Stimulated activated CD8-positive, alpha-beta memory T cell treated with anti-CD3 and anti-CD28 coated beads, Interleukin-15, amount 100 ng/mL, for 24 hours (primary cell): ENCODE measurements at places on chromosomes 6 and 20.

DNA sequence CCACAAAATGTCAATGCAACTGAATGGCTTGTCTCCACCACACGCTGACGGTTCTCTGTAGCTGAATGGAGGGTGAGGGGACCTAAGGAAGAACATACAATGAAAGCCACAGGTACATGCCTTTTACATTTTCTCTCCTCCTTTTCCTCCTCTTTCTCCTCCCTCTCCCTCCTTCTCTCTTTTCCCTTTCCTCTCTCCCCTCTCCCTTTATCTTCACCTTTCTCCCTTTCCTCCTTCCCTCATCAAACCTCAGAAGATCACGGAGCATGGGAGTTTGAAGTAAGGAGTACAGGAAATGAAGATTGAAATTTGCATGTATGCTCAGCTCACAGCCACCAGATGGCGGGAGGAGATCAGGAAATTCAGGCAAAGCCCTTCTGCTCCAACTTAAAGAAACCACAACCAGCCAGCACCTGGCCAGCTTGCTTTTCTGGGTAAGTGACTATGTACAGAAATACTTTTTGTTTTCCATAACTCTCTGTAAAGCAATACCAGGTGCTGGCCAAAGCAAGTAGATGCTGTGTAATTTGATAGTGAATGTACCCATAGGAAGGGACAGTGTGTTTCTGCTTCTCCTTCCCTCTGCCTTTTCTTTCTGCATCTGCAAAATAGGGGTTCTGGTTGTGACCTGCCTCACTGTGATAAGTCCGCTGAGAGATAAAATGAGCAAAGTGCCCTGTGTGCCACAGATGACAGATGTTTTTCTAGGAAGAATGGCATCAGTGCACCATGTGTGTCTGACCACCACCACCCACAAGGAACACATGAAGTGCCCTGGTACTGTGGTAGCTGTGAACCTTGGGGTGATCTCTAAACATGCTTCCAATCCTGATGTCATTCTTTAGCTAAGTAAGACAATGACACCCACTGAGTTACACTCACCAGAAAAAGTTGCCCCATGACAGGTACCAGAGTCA, 18.6 kb upstream of the FOXO3 start:
- no peak for DNase-seq

DNA sequence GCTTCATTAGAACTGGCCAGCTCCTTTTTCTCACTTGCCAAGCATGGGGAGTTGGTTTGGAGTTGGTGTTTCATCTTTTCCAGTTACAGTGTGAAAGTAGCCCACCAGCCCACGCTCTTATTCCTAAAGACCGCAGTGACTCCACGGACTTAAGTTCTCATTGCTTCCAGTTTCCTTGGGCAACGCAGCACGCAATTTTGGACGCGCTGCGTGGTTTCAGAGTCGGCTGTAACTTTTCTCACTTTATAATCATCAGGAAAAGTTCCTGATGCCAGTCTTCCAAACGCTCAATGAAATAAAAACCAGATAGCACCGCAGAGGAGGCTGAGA, 381 bp upstream of the PEX7 start:
- no peak for DNase-seq

DNA sequence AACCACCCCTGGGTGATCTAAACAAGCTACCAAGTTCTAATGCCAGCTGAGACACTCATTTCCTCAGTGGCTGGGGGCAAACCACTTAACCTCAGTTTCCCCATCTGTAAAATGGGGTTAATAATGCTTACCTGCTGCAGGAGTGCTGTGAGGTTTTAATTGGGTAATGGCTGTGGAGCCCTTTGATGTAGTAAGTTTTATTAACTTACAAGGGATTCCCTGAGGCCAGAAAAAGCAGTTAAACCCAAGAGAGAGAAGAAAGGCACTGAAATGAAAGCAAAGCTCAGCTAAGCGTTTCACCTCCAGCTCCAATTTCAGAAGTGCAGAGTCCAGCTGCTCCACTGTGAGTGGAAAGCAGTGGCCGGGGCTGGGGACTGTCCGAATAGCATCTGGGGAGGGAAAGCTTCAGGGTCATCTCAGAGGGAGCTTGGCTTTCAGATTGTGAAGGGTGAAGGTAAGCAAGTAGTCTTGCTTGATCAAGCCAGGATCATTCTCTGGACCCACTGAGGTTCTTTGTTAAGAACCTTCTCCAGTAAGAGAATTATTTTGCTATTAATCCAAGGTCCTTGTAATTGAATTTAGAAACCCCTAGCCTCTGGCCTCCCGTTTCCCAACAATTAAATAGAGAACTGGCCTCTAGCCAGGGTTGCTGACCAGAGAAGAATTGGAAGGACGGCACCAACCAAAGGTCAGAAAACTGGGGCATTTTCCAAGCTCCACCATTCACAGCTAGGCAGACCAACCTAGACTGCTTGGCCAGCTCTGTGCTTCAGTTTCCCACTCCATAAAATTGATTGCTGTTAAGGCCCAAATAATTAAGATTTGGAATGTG, 20.9 kb upstream of the TCP11 start:
- DNase-seq = no peak

GRCh38 chr6:47743744-47744143, 38.1 kb upstream of the OPN5 start:
- DNase-seq = no peak

- no peak for DNase-seq
Measured at GRCh38 chr6:24284006-24284405, 73.9 kb downstream of the DCDC2 start.

- no peak for DNase-seq
Measured at GRCh38 chr6:47090881-47091280, 48.7 kb upstream of the ADGRF1 start.

GRCh38 chr6:156804402-156804801, 27.2 kb downstream of the ARID1B start:
- DNase-seq = no peak

DNA sequence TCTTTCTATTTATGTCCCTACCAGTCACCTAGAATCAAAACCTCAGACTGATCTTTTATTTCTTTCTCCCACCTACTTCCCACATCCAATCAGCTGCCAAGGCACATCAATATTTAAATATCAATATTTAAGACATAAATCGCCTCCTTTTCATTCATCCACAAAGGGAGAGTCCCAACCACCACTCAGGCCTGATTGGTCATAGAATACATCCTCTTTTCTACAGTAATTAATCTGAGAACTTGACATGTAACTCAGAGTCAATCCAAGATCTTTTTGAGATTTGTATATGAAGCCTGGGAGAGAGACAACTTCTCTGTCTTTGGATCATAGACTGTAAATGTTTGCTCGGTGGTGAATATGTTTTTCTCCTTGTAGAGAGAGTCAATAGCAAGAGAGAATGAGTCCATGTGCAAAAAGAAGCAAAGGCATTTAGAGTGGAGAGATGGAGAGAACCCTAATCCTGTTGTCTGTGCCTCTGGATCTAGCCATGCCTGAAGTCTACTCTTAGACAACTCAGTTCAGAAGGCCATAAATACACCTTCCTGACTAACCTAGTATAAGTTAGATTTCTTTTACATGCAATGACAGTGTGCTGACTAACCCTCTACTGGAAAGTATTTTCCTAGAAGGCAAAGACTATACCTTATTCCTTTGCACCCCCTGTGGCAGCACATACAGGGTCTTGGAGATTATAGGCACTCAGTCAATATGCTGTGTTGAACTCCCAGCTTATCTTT, 12.1 kb upstream of the NEDD9 start:
- no peak for DNase-seq
